ENCODE measurements at places on chromosomes 6 and 20.
A peak's percentile ranks its signal among the peaks of the same experiment; 100 is the strongest.

DNA sequence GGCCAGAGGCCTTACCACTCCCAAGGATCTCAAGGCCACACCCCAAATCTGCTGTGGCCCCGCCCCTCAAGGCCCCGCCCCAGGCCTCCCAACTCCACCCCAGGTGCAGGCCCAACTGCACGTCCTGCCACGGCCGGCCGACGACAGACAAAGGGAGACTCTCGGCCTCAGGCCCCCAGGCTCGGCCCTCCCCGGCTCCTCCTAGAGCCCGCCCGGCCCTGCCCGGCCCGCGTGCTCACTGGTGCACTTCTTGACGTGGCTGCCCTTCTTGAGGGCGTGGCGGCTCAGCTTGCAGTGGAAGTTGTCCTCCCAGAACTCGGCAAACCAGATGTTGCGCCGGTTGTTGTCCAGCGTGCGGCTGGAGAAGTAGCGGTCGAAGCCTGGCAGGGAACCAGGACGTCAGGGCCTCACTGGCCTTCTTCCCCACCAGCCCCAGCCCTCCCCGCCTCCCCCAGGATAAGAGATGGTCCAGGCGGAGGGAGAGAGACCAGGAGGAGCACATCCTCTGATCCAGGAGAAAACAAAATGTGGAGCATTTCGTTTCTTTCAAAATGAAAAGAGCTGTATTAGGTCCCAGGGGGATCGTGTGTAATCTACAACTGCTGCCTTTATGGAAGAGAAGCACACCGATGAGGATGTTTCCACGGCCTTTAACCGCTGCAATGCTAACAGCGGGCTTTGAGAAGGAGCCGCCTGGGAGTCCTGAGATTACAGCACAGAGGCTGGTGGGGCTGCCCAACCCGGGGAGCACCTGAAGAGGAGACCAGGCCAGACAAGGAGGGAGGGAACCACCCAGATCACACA, 89.4 kb downstream of the GRM4 start:
- no peak overlapping the region for H3K27ac ChIP-seq
- no peaks in the 10 kb centered on the region for H3K4me1 ChIP-seq
- H3K36me3 ChIP-seq: no peaks in the 10 kb centered on the region
- no peak overlapping the region for H3K4me3 ChIP-seq

GRCh38 chr6:36641543-36641942, 37.0 kb upstream of the CDKN1A start:
- no peaks in the 10 kb centered on the region for H3K4me1 ChIP-seq
- no peak for DNase-seq
- H3K4me3 ChIP-seq: no peak overlapping the region
- H3K27ac ChIP-seq: peak overlapping the region; percentile 37
- H3K36me3 ChIP-seq: no peaks in the 10 kb centered on the region

DNA sequence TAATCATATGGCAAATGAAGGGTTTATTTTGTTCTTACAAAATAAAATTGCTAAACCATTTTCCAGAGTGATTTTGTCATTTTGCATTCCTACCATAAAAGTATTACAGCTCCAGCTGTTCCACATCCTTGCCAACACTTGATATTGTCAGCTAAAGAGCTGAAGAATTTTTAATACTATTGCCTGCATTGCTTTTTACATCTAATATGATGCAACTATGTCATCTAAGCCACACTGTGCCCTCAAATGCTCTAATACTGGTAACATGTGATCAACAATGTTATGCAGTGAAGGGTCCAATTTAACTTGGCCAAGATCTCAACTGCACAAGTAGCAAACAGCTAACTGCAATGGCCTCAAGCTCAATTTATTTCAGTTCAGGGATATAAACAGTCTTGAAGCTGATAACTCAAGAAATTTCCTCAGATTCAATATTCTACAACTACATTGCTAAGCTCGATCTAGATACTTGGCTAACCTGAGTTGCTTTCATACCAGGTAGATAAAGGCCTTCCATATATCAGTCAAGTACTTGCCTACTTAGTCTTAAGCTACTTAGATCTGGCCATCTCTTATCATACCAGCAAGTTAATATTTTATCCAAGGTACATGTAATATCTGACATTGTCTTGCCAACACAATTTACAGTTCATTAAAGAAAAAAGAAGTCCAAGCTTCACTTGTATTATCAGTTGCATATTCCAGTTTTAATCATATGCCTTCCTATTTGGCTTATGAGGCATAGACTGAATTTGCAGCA, 17.0 kb downstream of the AKIRIN2 start:
- H3K4me3 ChIP-seq: no peak overlapping the region
- peaks cover 77% of the 10 kb centered on the region for H3K4me1 ChIP-seq
- peaks cover 69% of the 10 kb centered on the region for H3K36me3 ChIP-seq
- no peak for DNase-seq

GRCh38 chr6:157763129-157763903, 59.7 kb upstream of the SNX9 start:
- peak overlapping the region; percentile 23 for H3K4me3 ChIP-seq
- no peaks in the 10 kb centered on the region for H3K36me3 ChIP-seq
- H3K27me3 ChIP-seq: no peaks in the 10 kb centered on the region
- H3K4me1 ChIP-seq: peaks cover 94% of the 10 kb centered on the region
- DNase-seq: no peak

GRCh38 chr20:17666481-17666880, 15.6 kb downstream of the RRBP1 start:
- H3K27ac ChIP-seq: no peak overlapping the region
- DNase-seq: no peak
- H3K27me3 ChIP-seq: no peaks in the 10 kb centered on the region
- peaks cover 53% of the 10 kb centered on the region for H3K4me1 ChIP-seq
- peaks cover 3% of the 10 kb centered on the region for H3K36me3 ChIP-seq
- H3K4me3 ChIP-seq: no peak overlapping the region

GRCh38 chr6:168598251-168599117, 157.5 kb downstream of the SMOC2 start:
- no peaks in the 10 kb centered on the region for H3K4me1 ChIP-seq
- no peaks in the 10 kb centered on the region for H3K36me3 ChIP-seq
- peaks cover 11% of the 10 kb centered on the region for H3K27me3 ChIP-seq

DNA sequence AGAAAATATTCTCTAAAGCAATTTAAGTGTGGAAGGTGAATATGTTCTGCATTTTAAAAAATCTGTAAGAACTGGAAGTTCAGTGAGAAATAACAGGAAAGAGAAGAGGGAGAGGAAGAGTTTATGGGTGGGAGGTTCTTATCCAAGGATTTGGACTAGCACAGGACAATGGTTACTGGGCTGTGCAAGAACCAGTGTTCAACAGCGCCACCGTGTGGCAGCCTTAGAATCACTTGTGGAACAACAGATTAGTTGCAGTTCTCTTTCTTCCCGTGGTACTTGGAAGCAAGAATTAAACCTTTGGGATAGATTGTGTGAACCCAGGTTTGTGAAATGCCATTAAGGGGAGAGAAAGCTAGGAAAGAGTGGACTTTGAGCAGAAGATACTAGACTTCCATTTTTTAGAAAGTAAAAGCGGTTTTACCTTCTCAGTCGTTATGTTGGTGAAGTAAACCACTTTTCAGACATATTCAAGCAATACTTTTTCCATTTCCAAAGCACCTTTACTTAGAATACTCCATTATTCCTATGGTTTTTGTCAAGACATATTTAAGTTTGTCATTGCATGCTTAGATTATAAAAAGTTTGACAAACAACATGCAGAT, 436.7 kb downstream of the RNF144B start:
- H3K36me3 ChIP-seq: no peaks in the 10 kb centered on the region
- H3K4me3 ChIP-seq: no peak overlapping the region
- H3K27me3 ChIP-seq: no peaks in the 10 kb centered on the region

GRCh38 chr20:1373036-1373435, 19.8 kb downstream of the FKBP1A start:
- H3K36me3 ChIP-seq: peaks cover 96% of the 10 kb centered on the region
- no peak overlapping the region for H3K4me3 ChIP-seq
- peaks cover 62% of the 10 kb centered on the region for H3K4me1 ChIP-seq
- DNase-seq: no peak
- no peaks in the 10 kb centered on the region for H3K27me3 ChIP-seq
- H3K27ac ChIP-seq: peak overlapping the region; percentile 2

GRCh38 chr20:10715035-10715434, 41.2 kb upstream of the JAG1 start:
- no peaks in the 10 kb centered on the region for H3K36me3 ChIP-seq
- H3K27me3 ChIP-seq: peaks cover 5% of the 10 kb centered on the region
- no peaks in the 10 kb centered on the region for H3K4me1 ChIP-seq
- no peak for DNase-seq

GRCh38 chr6:106844930-106845329, 129.6 kb downstream of the CD24 start:
- DNase-seq: no peak
- H3K4me3 ChIP-seq: no peak overlapping the region
- no peak overlapping the region for H3K27ac ChIP-seq
- no peaks in the 10 kb centered on the region for H3K4me1 ChIP-seq

GRCh38 chr6:168128006-168128630, 49.1 kb upstream of the FRMD1 start:
- H3K27ac ChIP-seq: no peak overlapping the region
- no peaks in the 10 kb centered on the region for H3K4me1 ChIP-seq
- H3K27me3 ChIP-seq: peaks cover 29% of the 10 kb centered on the region

DNA sequence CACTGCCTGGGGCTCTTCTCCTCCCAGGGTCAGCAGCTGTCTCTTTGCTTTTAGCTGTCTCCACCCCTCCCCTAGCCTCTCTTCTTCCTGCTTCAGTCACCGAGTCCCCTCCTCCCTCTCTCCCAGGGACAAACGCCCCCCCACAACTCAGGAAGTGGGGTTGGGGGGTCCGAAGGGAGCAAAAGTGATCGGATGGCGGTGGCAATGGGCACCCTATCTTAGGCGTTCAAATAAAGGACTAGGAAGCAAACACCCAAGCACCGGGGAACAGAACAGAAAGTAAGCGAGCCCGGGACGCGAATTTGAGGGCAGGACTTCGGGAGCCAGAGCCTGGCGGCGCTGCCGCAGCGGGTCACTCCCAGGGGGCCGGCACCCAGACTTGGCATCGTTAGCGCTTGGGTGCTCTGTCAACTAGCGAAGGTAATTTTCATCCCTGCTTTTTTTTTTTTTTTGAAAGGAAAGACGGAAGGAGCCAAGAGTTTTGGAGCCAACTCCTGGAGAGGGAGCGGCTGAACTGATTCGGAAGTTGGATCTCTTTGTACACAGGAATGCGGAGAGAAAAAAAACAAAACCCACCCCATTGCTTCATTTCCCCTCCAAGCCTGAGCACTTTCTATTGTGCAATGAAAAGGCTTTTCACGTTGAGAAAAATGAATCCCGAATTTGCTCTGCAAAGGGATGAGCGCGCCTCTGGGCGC, 815 bp upstream of the ITPR3 start:
- peak overlapping the region; percentile 82 for H3K27ac ChIP-seq

- H3K4me3 ChIP-seq: no peak overlapping the region
- no peaks in the 10 kb centered on the region for H3K36me3 ChIP-seq
- no peak for DNase-seq
- H3K27ac ChIP-seq: no peak overlapping the region
- no peaks in the 10 kb centered on the region for H3K4me1 ChIP-seq
Observed at GRCh38 chr6:109867009-109867969, 110.8 kb upstream of the GPR6 start.

DNA sequence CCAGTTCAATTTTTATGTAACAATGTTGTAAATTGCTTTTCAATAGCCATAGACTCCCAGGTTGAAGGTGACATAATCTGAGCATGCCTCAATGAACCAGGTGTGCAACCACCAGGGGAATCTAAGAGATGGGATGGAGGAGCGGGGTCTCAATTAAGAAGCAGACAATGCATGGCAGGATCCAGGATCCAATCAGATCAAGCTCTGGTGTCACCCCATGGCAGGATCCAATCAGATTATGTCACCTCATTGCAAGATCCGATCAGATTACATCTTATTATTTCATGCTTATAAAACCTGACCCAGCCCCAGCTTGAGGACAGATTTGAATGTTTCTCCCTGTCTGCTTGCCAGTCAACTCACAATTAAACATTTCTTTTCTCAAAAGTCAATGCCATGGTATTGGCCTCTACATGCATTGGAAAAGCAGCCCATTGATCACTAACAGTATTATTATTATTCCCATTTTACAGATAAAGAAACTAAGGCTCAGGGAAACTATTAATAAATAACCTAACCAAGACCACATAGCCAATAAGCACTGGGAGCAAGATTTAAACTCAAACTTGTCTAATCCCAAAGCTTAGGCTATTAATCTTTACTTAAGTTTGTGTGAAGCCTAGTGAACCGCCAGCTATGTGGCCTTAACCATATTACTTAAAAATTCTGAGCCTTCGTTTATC, 14.3 kb upstream of the SIRT5 start:
- H3K27me3 ChIP-seq: no peaks in the 10 kb centered on the region
- H3K4me3 ChIP-seq: no peak overlapping the region
- no peaks in the 10 kb centered on the region for H3K4me1 ChIP-seq
- no peak for DNase-seq

DNA sequence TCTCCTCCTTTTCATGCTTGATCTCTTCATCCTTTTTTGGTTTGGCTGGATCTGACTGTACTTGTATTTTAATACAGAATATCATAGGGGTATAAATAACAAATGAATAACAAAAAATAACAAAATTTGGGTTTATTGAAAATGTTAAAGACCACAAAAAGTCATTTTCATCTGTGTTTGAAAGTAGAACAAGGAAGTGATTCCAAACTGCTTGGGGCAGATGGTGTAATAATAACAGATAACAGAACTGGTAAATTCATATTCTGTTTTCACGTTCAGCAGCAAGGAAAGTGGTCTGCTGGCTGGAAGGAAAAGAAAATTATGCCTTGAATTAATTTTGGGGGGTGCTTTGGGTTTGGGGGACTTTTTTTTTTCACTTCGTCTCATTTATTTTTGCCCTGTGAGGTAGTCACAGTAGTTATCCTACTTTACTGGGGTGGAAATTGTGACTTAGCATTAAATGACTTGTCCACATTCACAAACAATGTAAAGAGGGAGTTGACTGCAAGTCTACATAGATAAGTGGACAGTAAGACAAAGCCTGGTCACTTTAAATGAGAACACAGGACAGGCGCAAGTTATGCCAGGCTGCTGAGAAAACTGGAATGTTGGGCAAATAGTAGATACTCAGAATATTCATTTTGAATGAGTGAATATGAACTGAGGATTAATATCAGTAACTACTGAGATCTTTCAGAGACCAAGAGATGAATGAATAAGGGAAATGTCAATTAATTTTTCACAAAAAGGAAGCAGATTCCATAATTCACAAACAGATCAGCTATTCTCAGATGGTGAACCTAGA, 193.9 kb upstream of the CITED2 start:
- H3K27ac ChIP-seq: no peak overlapping the region
- no peaks in the 10 kb centered on the region for H3K27me3 ChIP-seq
- H3K36me3 ChIP-seq: no peaks in the 10 kb centered on the region
- peaks cover 8% of the 10 kb centered on the region for H3K4me1 ChIP-seq

All from activated T-cell treated with anti-CD3 and anti-CD28 coated beads, Interleukin-2, amount 50 U/mL, for 24 hours (primary cell).